Caudate nucleus (tissue), 63 donors: ENCODE measurements at places on chromosomes 13 and 19.

- no peak for DNase-seq
Observed at GRCh38 chr13:94764576-94765321, 52.4 kb upstream of the SOX21 start.

GRCh38 chr13:51112771-51113170 lies 1.7 kb upstream of the C13orf42 start:
- DNase-seq: no peak

GRCh38 chr19:2043251-2043641 lies 7.8 kb downstream of the MKNK2 start:
- no peak for DNase-seq

- no peak for DNase-seq
Observed at GRCh38 chr19:16113727-16114126, 2.0 kb downstream of the RAB8A start.

GRCh38 chr13:39641645-39642044 lies 13.8 kb upstream of the COG6 start:
- no peak for DNase-seq

GRCh38 chr13:20775961-20776360 lies 2.2 kb upstream of the EEF1AKMT1 start:
- no peak for DNase-seq

GRCh38 chr13:106088085-106088484 lies 447.4 kb downstream of the EFNB2 start:
- DNase-seq: no peak
